Activated naive CD4-positive, alpha-beta T cell treated with anti-CD3 and anti-CD28 coated beads for 36 hours (primary cell): ENCODE measurements at places on chromosomes 13 and 19.

GRCh38 chr19:1945899-1946298 lies 4.9 kb downstream of the CSNK1G2 start:
- no peaks in the 10 kb centered on the region for H3K27me3 ChIP-seq
- H3K4me1 ChIP-seq, result peaks cover 36% of the 10 kb centered on the region
- no peak overlapping the region for H3K4me3 ChIP-seq
- peak overlapping the region; percentile 16 for H3K27ac ChIP-seq
- H3K36me3 ChIP-seq, result peaks cover 8% of the 10 kb centered on the region

- H3K4me3 ChIP-seq, result no peak overlapping the region
- peaks cover 2% of the 10 kb centered on the region for H3K4me1 ChIP-seq
- peaks cover 2% of the 10 kb centered on the region for H3K36me3 ChIP-seq
- no peaks in the 10 kb centered on the region for H3K27me3 ChIP-seq
- no peak overlapping the region for H3K27ac ChIP-seq
These were observed 12.1 kb upstream of the EHD2 start for GRCh38 chr19:47700934-47701716.

DNA sequence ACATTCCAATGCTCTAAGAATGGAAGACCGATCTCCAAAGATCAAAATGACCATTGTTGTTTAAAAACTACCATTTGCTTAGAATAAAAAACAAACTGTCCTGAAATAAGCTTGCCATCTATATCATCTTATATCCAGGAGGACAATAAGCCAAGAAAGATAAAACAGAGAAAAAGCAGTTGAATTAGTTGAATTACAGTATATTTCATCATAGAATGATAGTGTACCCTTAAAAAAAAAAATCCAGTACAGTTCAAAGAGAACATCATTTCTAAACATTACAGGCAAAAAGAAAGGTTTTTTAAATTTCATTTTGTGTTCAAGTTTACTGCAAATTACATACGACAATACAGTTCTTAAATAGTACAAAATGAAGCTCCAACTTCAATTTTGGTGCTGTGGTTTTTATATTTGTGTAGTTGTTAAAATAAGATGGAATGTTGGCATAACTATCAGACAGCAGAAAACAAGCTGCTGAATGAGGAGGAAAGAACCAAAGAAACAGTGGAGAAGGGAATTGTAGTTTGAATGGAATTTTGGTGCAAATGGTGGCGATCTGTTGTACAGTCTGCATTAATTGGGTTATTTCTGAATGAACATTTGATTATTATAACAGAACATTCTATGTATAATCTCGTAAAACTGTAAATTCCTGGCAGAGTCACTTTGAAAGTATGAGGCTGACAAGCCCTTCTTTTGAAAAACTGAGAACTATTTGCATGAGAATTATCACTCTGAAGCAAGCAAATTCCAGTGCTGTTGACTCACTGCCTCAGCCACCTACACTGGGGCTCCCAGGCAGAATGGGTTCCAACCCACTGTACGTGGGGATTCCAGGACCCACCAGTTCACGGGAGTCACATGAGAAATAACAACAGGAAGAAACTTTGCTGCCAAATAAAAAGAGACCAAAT lies 37.7 kb downstream of the LHFPL6 start:
- no peak for DNase-seq
- H3K27me3 ChIP-seq, result peaks cover 23% of the 10 kb centered on the region
- H3K27ac ChIP-seq, result no peak overlapping the region
- H3K36me3 ChIP-seq, result no peaks in the 10 kb centered on the region

- peaks cover 17% of the 10 kb centered on the region for H3K4me1 ChIP-seq
- DNase-seq, result no peak
- H3K27ac ChIP-seq, result no peak overlapping the region
- H3K27me3 ChIP-seq, result no peaks in the 10 kb centered on the region
- H3K4me3 ChIP-seq, result peak overlapping the region; percentile 77
These were observed 904 bp upstream of the GIPC1 start for GRCh38 chr19:14496834-14497227.

- H3K27me3 ChIP-seq, result peaks cover 9% of the 10 kb centered on the region
- no peaks in the 10 kb centered on the region for H3K36me3 ChIP-seq
- no peak for DNase-seq
- H3K4me3 ChIP-seq, result no peak overlapping the region
- H3K4me1 ChIP-seq, result no peaks in the 10 kb centered on the region
These were observed 226.9 kb downstream of the LHFPL6 start for GRCh38 chr13:39376076-39376475.

- H3K36me3 ChIP-seq, result peaks cover 12% of the 10 kb centered on the region
- DNase-seq, result peak; percentile 14
- H3K4me3 ChIP-seq, result peak overlapping the region; percentile 91
- H3K27ac ChIP-seq, result peak overlapping the region; percentile 77
These were observed 709 bp downstream of the DPP9 start for GRCh38 chr19:4722671-4723594.

GRCh38 chr13:112107289-112107688 lies 40.3 kb downstream of the SOX1 start:
- H3K27me3 ChIP-seq, result peaks cover 49% of the 10 kb centered on the region
- H3K36me3 ChIP-seq, result no peaks in the 10 kb centered on the region
- no peak overlapping the region for H3K4me3 ChIP-seq

DNA sequence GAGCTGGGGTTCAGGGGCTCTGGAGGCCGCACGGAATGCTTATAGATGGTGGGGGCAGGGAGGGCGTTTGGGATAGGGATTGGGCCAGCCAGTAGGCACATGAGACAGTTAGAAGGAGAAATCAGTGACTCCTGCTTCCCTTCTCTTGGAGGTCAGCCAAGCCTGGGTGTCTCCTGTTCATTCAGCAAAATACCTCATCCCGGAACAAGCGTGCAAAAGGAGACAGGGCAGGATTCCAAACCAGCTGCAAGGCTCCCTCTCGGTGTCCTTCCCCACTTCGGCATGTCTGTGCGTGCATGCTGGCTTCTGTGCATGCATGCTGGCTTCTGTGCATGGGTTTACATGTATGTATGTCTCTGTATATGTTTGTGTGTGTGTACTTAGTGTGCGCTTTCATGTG lies 37.3 kb upstream of the PEPD start:
- DNase-seq, result no peak
- H3K27ac ChIP-seq, result no peak overlapping the region
- H3K36me3 ChIP-seq, result no peaks in the 10 kb centered on the region
- no peaks in the 10 kb centered on the region for H3K4me1 ChIP-seq
- H3K4me3 ChIP-seq, result no peak overlapping the region

DNA sequence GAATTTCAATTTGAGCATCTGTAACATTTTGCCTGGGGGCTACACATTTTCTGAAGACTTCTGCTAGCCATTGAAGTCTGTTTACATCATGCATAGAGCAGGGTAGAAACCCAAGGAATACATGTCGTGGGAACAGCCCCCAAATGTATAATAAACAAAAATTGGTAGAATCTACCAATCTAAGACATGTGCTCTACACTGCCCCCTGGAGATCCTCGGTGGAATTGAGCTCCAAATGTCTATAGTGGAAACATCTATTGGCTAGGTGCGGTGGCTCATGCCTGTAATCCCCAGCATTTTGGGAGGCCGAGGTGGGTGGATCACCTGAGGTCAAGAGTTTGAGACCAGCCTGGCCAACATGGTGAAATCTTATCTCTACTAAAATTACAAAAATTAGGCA lies 57.3 kb downstream of the MBD3L2B start:
- no peak overlapping the region for H3K4me3 ChIP-seq
- peak; percentile 60 for DNase-seq
- H3K27me3 ChIP-seq, result no peaks in the 10 kb centered on the region
- peaks cover 5% of the 10 kb centered on the region for H3K36me3 ChIP-seq

- peaks cover 4% of the 10 kb centered on the region for H3K4me1 ChIP-seq
- no peak for DNase-seq
- H3K27ac ChIP-seq, result no peak overlapping the region
- no peaks in the 10 kb centered on the region for H3K36me3 ChIP-seq
These were observed 147.3 kb downstream of the KCNRG start for GRCh38 chr13:50162567-50162966.

DNA sequence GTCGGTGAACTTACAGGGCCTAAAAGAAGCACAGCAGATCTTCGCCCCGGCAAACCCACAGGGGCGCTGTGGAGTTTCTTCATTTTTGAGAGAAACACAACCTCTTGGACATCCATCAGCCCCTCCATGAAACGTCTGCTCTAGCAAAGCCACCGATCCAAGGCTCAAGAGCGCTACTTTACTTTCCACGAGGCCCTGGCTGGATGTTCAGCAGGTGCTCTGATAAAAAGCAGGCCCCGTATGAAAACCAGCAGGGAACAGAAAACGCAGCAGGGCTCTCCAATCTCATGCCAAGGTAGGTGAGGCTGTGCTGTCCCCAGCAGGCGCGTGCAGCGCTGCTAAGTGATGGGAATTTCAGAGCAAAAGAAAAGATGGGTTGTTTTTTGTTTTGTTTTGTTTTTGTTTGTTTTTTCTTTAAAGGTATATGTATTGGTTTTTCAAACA lies 86.7 kb downstream of the IRS2 start:
- peaks cover 6% of the 10 kb centered on the region for H3K4me1 ChIP-seq
- H3K36me3 ChIP-seq, result no peaks in the 10 kb centered on the region
- DNase-seq, result no peak
- peaks cover 9% of the 10 kb centered on the region for H3K27me3 ChIP-seq
- H3K4me3 ChIP-seq, result no peak overlapping the region

GRCh38 chr13:45473627-45474026 lies 8.9 kb downstream of the COG3 start:
- H3K27ac ChIP-seq, result no peak overlapping the region
- H3K36me3 ChIP-seq, result peaks cover 11% of the 10 kb centered on the region
- no peak overlapping the region for H3K4me3 ChIP-seq
- H3K4me1 ChIP-seq, result peaks cover 57% of the 10 kb centered on the region
- peak; percentile 46 for DNase-seq

- H3K4me1 ChIP-seq, result no peaks in the 10 kb centered on the region
- no peak for DNase-seq
- no peak overlapping the region for H3K27ac ChIP-seq
- no peak overlapping the region for H3K4me3 ChIP-seq
These were observed 173.8 kb downstream of the STK24 start for GRCh38 chr13:98403076-98403475.

- peaks cover 78% of the 10 kb centered on the region for H3K36me3 ChIP-seq
- H3K27me3 ChIP-seq, result no peaks in the 10 kb centered on the region
- no peak for DNase-seq
- H3K27ac ChIP-seq, result no peak overlapping the region
- no peak overlapping the region for H3K4me3 ChIP-seq
- no peaks in the 10 kb centered on the region for H3K4me1 ChIP-seq
These were observed 104.2 kb downstream of the TDRD3 start for GRCh38 chr13:60501236-60501635.

- no peaks in the 10 kb centered on the region for H3K4me1 ChIP-seq
- H3K36me3 ChIP-seq, result no peaks in the 10 kb centered on the region
- no peaks in the 10 kb centered on the region for H3K27me3 ChIP-seq
- no peak for DNase-seq
These were observed 1159.8 kb upstream of the MIR17HG start for GRCh38 chr13:90187478-90188350.

GRCh38 chr13:63107179-63107943 lies 1691.7 kb upstream of the PCDH20 start:
- no peaks in the 10 kb centered on the region for H3K4me1 ChIP-seq
- no peaks in the 10 kb centered on the region for H3K36me3 ChIP-seq
- H3K4me3 ChIP-seq, result no peak overlapping the region
- DNase-seq, result no peak
- H3K27me3 ChIP-seq, result no peaks in the 10 kb centered on the region

DNA sequence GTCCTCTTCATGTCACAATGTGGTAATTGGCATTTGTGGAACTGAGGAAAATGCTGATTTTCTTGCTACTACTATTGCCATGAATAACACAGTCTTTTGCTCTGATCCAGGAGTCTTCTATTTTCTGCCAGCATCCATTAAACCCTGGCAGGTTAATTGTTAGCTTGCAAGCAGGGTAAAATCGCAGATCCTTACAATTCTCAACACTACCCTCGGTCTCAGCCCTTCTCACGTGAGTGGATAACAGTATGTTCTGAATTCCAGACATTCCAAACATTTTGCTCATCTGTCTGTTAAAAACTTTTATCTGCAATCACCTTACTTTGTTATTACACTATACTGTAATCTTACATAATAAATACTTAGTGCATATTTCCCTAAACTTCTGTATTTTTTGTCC lies 251.3 kb upstream of the ATXN8OS start:
- H3K4me1 ChIP-seq, result no peaks in the 10 kb centered on the region
- H3K27ac ChIP-seq, result no peak overlapping the region

- no peaks in the 10 kb centered on the region for H3K27me3 ChIP-seq
- H3K36me3 ChIP-seq, result no peaks in the 10 kb centered on the region
These were observed 384.9 kb upstream of the ZNF507 start for GRCh38 chr19:31960474-31960873.

DNA sequence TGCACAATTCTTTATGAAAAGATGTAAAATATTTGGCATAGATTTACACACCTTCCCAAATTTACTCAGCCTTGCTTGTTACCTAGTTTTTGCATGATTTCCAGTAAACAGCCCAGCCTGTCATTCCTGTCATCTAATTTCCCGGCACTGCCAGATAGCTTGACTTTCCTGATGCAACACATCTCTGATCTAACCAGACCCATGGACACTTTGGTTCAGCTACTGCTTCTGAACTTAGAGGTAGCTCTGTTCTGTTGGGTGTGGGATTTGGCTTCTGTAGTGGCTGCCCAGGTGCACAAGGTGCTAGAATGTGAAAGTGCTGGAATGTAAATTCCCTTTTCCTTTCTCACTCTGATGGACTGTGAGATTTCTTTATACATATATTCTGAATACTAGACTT lies 1033.5 kb downstream of the SLITRK1 start:
- H3K27me3 ChIP-seq, result no peaks in the 10 kb centered on the region
- no peaks in the 10 kb centered on the region for H3K4me1 ChIP-seq
- DNase-seq, result no peak

GRCh38 chr13:48797761-48798160 lies 144.0 kb downstream of the CYSLTR2 start:
- no peak overlapping the region for H3K27ac ChIP-seq
- peaks cover 5% of the 10 kb centered on the region for H3K27me3 ChIP-seq
- H3K4me3 ChIP-seq, result no peak overlapping the region
- no peaks in the 10 kb centered on the region for H3K36me3 ChIP-seq

- H3K27me3 ChIP-seq, result no peaks in the 10 kb centered on the region
- no peak overlapping the region for H3K27ac ChIP-seq
- H3K4me3 ChIP-seq, result no peak overlapping the region
These were observed 1456.2 kb upstream of the SLC10A2 start for GRCh38 chr13:104522235-104523072.

- H3K4me1 ChIP-seq, result no peaks in the 10 kb centered on the region
- H3K27ac ChIP-seq, result no peak overlapping the region
- H3K36me3 ChIP-seq, result no peaks in the 10 kb centered on the region
- no peak overlapping the region for H3K4me3 ChIP-seq
These were observed 9.8 kb upstream of the ALOX5AP start for GRCh38 chr13:30725326-30726085.

GRCh38 chr13:49739498-49740187 lies 48.4 kb upstream of the EBPL start:
- no peaks in the 10 kb centered on the region for H3K4me1 ChIP-seq
- H3K4me3 ChIP-seq, result no peak overlapping the region
- peaks cover 7% of the 10 kb centered on the region for H3K36me3 ChIP-seq
